Endodermal cell (in vitro differentiated cells): ENCODE measurements at places on chromosomes 2 and 18.
A peak's percentile ranks its signal among the peaks of the same experiment; 100 is the strongest.

GRCh38 chr2:140662504-140662903 lies 1468.3 kb downstream of the LRP1B start:
- H3K27ac ChIP-seq = no peak overlapping the region
- H3K4me3 ChIP-seq = no peak overlapping the region
- DNase-seq = no peak
- H3K4me1 ChIP-seq = no peaks in the 10 kb centered on the region

- no peak overlapping the region for H3K27ac ChIP-seq
- H3K27me3 ChIP-seq = no peaks in the 10 kb centered on the region
- no peak overlapping the region for H3K4me3 ChIP-seq
- peak; percentile 50 for DNase-seq
- H3K4me1 ChIP-seq = no peaks in the 10 kb centered on the region
- H3K36me3 ChIP-seq = no peaks in the 10 kb centered on the region
Measured at GRCh38 chr18:10035281-10035991, 121.6 kb downstream of the VAPA start.

DNA sequence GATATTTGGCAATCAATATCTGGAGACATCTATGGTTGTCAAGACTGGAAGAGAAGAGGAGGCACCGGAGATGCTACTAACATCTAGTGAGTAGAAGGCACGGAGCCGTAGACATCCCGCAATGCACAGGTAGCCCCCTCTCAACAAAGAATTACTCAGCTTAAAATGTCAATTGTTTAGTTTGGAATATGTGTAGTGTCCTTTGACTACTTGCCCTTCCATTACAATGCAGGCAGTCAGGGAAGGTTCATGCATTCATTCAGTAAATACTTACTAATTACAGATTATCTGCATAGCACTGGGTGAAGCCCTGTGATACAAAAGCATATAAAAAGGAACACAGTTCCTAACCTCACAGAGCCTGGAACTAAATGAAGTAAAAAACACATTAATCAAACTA lies 294.0 kb downstream of the RIT2 start:
- H3K4me1 ChIP-seq = no peaks in the 10 kb centered on the region
- H3K36me3 ChIP-seq = no peaks in the 10 kb centered on the region
- H3K4me3 ChIP-seq = no peak overlapping the region
- no peak for DNase-seq
- no peaks in the 10 kb centered on the region for H3K27me3 ChIP-seq
- H3K27ac ChIP-seq = no peak overlapping the region

DNA sequence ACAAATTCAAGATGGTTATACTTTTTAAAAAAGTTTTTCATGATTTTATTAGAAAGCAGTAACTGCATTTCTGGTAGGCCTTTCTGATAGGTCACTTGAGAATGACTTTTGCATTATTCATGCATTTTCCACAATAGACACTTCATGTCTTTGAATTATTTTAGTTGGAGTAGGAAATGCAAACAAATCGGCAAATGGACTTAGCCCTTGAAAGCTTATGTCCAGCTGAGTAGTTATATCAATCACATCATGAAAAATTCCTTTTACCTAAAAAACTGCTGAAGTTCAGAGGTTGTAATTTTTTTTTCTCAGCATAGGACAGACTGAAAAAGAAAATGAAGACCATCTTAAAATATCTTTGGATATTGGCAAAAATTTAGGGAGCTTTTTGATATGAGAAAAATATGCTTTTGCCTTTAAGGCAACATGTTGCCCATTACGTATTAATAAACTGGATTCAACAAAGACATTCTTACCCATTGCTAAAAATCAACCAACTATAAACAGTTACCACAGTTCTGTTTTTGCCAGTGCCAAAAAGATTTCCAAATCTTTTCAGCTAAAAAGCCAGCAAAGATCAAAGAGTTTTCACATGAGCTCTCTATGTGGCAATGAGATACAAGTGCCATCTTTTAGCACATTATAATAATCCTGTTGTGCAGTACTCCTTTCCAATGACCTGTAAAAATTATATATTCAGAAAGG lies 45.5 kb upstream of the FRZB start:
- DNase-seq = no peak
- H3K27ac ChIP-seq = peak overlapping the region; percentile 70
- H3K36me3 ChIP-seq = peaks cover 64% of the 10 kb centered on the region
- peaks cover 4% of the 10 kb centered on the region for H3K4me1 ChIP-seq
- no peaks in the 10 kb centered on the region for H3K27me3 ChIP-seq

GRCh38 chr2:104866883-104867812 lies 13.2 kb downstream of the POU3F3 start:
- H3K36me3 ChIP-seq = no peaks in the 10 kb centered on the region
- peaks cover 100% of the 10 kb centered on the region for H3K27me3 ChIP-seq
- peak; percentile 81 for DNase-seq
- no peak overlapping the region for H3K4me3 ChIP-seq

DNA sequence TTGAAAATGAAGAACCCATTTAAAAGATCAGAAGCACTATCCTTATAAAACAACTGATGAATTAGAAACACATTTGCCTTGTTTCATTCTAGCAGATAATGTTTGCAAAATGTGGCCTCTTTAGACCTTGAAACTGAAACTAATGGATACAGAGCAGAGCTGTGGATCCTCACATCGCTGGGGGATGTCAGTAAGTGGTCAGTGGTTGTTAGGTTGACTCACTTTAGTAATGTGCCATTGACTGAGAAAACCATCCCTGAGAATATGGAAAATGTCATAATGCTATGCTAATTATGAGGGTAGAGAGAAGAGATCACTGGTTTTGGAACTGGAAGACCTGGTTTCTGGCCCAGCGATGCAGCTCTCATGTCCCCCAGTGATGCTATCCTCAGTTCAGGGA lies 176.7 kb downstream of the MYO1B start:
- H3K27me3 ChIP-seq = no peaks in the 10 kb centered on the region
- no peak overlapping the region for H3K27ac ChIP-seq
- no peaks in the 10 kb centered on the region for H3K4me1 ChIP-seq
- H3K4me3 ChIP-seq = no peak overlapping the region

DNA sequence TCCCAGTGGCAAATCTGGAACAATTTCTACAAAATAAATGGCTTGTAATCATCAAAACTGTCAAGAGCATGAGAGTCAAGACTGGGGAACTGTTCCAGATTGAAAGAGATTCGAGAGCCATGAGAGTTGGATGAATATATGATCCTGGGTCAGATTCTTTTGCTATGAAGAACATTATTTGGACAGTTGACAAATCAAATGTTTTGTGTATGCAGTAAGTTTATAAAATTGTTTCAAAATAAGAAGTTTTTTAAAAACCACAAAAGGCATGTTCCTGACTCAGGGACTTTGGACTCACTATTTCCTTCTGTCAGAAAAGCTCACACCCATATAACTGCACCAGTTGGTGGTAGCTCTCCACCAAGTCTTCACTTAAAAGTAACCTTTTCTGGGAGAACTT lies 38.5 kb downstream of the ROCK2 start:
- no peaks in the 10 kb centered on the region for H3K36me3 ChIP-seq

DNA sequence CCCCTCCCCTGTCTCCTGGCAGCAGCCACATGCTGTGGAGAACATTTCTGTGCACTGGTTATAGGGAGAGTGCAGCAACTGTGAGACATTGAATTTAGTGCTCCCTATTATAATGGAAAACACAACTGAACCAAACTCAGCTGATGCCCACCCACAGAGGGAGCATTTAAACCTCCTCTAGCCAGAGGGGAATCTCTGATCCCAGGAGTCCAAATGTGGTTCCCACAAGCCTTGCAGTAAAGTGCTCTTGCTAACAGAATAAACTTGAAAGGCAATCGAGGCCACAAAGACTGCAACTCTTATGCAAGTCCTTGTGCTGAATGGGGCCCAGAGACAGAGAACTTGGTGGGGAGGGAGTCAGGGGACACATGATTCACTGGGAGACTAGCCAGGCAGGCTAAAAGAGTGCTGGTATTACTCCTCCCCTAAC lies 638.8 kb upstream of the VRK2 start:
- H3K36me3 ChIP-seq = no peaks in the 10 kb centered on the region
- no peaks in the 10 kb centered on the region for H3K27me3 ChIP-seq
- DNase-seq = no peak

DNA sequence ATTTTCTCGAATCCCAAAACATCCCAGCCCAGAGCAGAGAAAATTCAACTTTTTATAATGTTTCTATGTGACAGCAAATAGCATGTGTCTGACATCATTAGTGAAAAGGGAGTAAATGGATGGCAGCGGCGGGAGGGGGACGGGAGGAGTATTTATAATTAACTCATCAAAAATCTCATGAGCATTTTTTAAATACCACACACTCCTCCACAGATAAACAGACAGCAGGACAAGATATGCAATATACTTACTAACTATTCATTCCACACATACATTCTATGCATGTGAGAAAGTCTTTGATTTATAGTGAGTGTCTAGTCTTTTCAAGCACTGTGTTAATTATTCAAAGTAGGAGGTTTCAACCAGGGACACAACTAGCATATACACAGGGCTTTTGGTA lies 107.6 kb downstream of the LRP2 start:
- no peak for DNase-seq
- no peaks in the 10 kb centered on the region for H3K27me3 ChIP-seq
- no peaks in the 10 kb centered on the region for H3K4me1 ChIP-seq
- H3K27ac ChIP-seq = no peak overlapping the region

- no peaks in the 10 kb centered on the region for H3K36me3 ChIP-seq
- peaks cover 22% of the 10 kb centered on the region for H3K4me1 ChIP-seq
- no peaks in the 10 kb centered on the region for H3K27me3 ChIP-seq
- H3K27ac ChIP-seq = no peak overlapping the region
Measured at GRCh38 chr2:191540681-191541080, 137.3 kb upstream of the NABP1 start.

- no peaks in the 10 kb centered on the region for H3K36me3 ChIP-seq
- DNase-seq = peak; percentile 92
- peaks cover 4% of the 10 kb centered on the region for H3K4me1 ChIP-seq
- no peak overlapping the region for H3K4me3 ChIP-seq
- no peaks in the 10 kb centered on the region for H3K27me3 ChIP-seq
- no peak overlapping the region for H3K27ac ChIP-seq
Measured at GRCh38 chr2:135004005-135004746, 43.1 kb downstream of the MAP3K19 start.

DNA sequence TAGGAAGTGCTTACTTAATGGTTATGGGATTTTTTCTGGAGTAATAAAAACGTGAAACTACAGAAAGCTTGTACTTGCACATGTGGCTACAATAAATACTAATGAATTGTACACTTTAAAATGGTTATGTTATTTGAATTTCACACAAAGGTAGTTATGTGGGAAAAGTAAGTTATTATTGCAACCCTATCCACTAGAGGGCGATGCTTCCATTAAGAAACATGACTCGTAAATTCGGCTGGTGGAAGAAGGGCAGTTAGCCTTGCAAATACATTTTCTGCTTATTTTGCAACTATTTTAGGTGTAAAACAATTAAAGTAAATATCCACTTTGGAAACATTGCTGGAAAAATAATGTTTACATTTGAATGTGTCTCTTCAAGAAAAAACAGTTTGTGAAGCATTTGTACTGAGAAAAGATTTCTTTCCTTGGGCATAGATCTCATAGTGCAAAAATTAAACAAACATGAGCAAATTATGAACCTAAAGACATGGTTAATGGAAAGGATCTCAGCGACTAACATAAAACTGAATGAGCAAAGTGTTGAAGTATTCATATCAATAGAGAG lies 68.1 kb upstream of the CSRNP3 start:
- H3K36me3 ChIP-seq = no peaks in the 10 kb centered on the region
- DNase-seq = no peak
- H3K4me1 ChIP-seq = no peaks in the 10 kb centered on the region
- H3K27me3 ChIP-seq = no peaks in the 10 kb centered on the region

DNA sequence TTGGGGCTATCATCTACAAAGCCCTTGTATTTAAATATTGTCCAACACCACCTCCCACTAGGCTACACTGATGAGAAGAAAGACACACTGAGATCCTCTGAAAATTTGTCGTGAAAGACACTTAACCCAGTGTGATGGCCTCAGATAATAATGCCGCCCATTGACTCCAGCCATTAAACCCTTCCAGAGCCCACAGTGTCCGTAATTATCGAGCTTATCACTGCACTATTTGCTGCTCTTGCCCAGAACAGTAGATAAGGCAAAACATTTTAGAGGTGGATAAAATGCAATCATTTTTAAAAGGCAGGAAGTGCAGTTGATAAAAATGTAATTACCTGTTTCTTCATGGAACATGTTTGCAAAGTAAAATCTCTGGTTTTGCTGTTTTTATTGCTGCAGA lies 121.3 kb upstream of the DDX18 start:
- no peaks in the 10 kb centered on the region for H3K27me3 ChIP-seq
- no peak overlapping the region for H3K27ac ChIP-seq
- H3K4me1 ChIP-seq = no peaks in the 10 kb centered on the region
- no peaks in the 10 kb centered on the region for H3K36me3 ChIP-seq
- H3K4me3 ChIP-seq = no peak overlapping the region

GRCh38 chr2:26864646-26865045 lies 16.7 kb downstream of the DPYSL5 start:
- no peaks in the 10 kb centered on the region for H3K4me1 ChIP-seq
- H3K27me3 ChIP-seq = peaks cover 24% of the 10 kb centered on the region
- no peak overlapping the region for H3K27ac ChIP-seq
- DNase-seq = no peak
- no peak overlapping the region for H3K4me3 ChIP-seq

DNA sequence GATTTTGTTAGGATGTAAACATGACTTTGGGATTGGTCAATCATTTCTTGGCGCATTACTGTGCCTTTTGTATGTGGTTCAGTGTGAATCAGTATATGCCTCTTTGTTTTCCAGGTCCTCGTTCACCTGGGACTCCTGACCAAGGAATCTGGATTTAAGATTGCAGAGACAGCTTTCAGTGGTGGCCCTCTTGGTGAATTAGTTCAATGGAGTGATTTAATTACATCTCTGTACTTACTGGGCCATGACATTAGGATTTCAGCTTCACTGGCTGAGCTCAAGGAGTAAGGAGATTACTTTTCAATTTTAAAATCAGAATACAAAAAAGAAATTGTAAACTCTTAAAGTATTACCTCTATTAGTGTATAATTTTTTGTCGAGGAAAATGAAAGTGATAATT lies 87.6 kb downstream of the MGAT5 start:
- DNase-seq = no peak
- H3K36me3 ChIP-seq = peaks cover 3% of the 10 kb centered on the region
- H3K4me1 ChIP-seq = no peaks in the 10 kb centered on the region

DNA sequence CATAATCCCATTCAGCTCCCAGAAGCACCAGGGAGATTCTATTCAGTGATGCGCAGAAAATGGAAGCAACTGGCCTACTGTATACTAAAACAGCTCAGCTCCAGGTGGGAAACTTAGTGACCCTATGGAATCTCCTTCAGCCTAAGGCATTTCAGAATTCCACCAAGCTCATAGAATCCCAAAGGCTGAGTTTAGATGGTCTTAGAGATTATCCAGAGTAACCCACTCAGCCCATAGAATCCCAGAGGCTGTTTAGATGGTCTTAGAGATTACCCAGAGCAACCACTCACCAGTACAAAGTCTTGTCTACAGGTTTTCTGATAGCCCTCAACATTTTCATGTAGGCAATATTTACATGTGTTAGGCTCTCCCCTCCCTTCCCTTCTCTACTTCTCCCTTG lies 232.0 kb upstream of the SLC14A2 start:
- no peaks in the 10 kb centered on the region for H3K36me3 ChIP-seq
- DNase-seq = no peak
- no peak overlapping the region for H3K27ac ChIP-seq
- H3K4me3 ChIP-seq = no peak overlapping the region

- H3K27me3 ChIP-seq = no peaks in the 10 kb centered on the region
- no peak for DNase-seq
- no peak overlapping the region for H3K4me3 ChIP-seq
- H3K27ac ChIP-seq = no peak overlapping the region
- no peaks in the 10 kb centered on the region for H3K36me3 ChIP-seq
Measured at GRCh38 chr2:238518172-238518820, 91.6 kb downstream of the ASB1 start.

GRCh38 chr2:182558564-182558963 lies 131.7 kb upstream of the PDE1A start:
- no peaks in the 10 kb centered on the region for H3K36me3 ChIP-seq
- no peak overlapping the region for H3K27ac ChIP-seq
- no peak overlapping the region for H3K4me3 ChIP-seq
- no peaks in the 10 kb centered on the region for H3K4me1 ChIP-seq
- no peak for DNase-seq
